ENCODE measurements at places on chromosomes 3 and 15. TPM values are rescaled to one million over a fixed set of nuclear protein-coding genes. Genes with fewer than 3 reads are reported as not detected.

GRCh38 chr3:71371282-71371681, 212.2 kb downstream of the FOXP1 start:
- peaks cover 34% of the 10 kb centered on the region for H3K4me1 ChIP-seq
- no peaks in the 10 kb centered on the region for H3K27me3 ChIP-seq
- H3K27ac ChIP-seq: peak overlapping the region; percentile 41

DNA sequence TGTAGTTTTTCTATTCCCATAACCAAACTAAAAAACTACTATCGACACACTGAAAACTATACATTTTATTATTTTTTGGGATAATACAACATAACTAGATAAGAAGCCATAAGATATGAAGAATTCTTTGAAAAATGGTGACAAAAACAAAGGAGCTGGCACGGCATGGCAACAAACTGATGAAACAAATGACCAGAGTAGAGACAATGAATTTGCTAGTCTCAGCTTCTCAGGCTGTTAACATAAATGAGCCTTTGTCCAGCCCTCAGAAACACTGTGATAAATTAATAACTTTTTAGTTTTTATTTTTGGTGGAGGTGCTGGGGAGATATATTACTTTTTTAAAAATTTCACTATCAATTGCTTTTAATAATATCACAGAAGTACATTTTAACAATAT, 100.7 kb downstream of the SMARCC1 start:
- H3K4me3 ChIP-seq: no peak overlapping the region
- no peaks in the 10 kb centered on the region for H3K4me1 ChIP-seq
- DNase-seq: no peak
- H3K27me3 ChIP-seq: no peaks in the 10 kb centered on the region
- no peak overlapping the region for H3K27ac ChIP-seq

The SCAMP2 gene
- 76.8 TPM for total RNA-seq

DNA sequence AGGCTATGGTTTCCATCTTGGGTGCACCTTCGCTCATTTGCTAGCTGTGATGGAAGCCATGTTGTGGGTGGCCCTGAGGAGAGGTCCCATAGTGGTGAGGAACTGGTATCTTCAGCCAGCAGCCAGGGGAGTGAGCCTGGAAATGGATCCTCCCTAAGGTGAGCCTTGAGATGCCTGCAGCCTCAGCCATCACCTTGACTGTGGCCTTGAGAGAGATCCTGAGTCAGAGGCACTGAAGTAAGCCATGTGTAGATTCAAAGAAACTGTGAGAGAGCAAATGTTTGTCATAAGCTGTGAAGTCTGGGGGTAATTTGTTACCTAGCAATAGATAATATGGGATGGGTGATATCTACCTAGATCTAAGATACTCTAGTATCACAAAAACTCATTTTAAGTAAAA, 105.3 kb downstream of the SNRK start:
- no peak overlapping the region for H3K4me3 ChIP-seq
- H3K27me3 ChIP-seq: no peaks in the 10 kb centered on the region
- H3K4me1 ChIP-seq: peaks cover 35% of the 10 kb centered on the region
- H3K27ac ChIP-seq: no peak overlapping the region

DNA sequence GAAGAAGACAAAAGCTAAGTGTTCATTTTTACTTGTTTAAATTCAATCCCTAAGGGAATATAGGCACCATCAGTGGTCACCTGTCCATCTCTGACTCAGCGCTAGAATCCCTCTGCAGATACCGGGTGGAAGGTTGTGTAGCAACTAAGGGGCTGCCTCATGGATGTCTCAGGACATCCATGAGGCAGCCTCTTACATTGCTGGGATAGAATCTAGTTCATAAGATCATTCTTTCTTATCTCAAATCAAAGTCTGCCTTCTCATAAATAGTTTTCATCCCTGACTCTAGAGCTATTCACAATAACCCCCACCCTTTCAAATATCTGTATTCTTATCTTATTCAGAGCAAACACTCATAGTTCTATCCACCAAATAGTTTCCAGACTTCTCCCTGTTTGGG, 38.1 kb downstream of the HSPBAP1 start:
- H3K4me1 ChIP-seq: no peaks in the 10 kb centered on the region
- H3K27me3 ChIP-seq: no peaks in the 10 kb centered on the region
- H3K27ac ChIP-seq: no peak overlapping the region
- H3K4me3 ChIP-seq: no peak overlapping the region
- no peak for DNase-seq

DNA sequence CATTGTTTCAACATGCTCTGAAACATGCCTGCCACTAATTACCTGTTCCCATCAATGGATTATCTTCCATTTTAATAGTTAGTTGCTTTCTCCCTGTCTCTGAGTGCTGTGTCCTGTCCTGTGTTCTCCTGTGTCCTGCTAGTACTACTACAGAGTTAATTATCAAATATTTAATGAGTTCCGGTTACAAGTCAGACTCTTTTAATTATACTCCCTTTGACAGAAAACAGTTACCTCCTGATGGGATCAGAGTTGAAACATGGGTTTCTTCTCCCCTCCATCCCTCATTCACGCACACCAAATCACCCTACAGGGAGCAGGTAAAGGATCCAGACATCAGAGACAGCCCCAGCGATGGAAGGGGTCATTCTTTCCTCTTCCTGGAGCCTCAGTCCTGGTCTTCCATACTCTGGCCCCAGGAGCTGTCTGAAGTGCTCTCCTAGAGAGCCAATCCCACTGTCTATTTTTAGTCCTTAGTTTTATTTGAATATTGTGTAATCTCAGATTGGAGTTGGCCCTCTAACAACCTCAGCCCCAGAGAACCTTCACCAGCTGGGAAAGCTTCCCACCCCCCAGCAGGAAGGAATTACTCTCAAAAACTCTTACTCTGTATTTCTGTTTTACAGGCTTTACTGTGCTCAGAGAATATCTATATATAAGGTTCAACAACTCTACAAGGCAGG, 137.0 kb upstream of the C2CD4B start:
- H3K4me3 ChIP-seq: no peak overlapping the region
- H3K27me3 ChIP-seq: peaks cover 23% of the 10 kb centered on the region
- H3K27ac ChIP-seq: no peak overlapping the region
- no peak for DNase-seq
- H3K4me1 ChIP-seq: peaks cover 5% of the 10 kb centered on the region
